Daoy (cell line): ENCODE measurements at places on chromosomes 4 and X. TPM values are rescaled to one million over a fixed set of nuclear protein-coding genes. Genes with fewer than 3 reads are reported as not detected.

- DNase-seq: no peak
These were observed 80.5 kb downstream of the FAM53A start for GRCh38 chr4:1603413-1604135.

DNA sequence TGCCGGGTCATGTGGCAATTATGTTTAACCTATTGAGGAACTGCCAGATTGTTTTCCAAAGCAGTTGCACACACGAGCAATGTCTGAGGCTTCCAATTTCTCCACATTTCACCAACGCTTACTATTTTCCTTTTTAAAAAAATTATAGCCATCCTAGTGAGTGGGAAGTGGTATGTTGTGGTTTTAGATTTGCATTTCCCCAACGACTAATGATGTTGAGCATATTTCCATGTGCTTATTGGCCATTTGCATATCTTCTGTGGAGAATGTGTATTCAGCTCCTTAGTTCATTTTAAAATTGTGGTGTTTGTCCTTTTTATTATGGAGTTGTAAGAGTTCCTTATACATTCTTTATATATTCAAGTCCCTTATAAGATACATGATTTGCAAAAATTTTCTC, 60.2 kb downstream of the MTMR1 start:
- no peak for DNase-seq

GRCh38 chr4:91147067-91147466, 1019.9 kb downstream of the CCSER1 start:
- no peak for DNase-seq

DNA sequence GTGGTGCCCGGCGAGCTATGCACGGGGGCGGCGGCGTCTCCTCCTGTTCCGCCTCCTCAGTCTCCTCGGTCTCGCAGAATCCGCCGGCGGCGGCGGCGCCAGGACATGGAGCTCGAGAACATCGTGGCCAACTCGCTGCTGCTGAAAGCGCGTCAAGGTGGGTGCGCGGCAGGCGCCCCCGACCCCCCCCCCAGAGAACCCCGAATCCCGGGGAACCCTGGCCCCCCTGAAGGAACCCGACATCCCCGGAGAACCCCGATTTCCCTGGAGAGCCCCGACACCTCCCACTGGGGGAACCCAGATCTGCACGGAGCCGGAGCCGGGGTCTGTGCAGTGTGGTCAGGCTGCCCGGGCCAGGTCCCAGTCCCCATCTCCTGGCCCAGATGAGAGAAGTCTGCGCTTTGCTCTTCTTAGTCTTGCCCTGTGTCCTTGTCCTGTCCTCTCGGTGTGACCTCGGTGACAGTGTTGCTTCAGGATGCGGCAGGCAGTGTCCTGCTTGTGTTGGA, 648 bp downstream of the GRK4 start:
- DNase-seq: peak; percentile 66

- no peak for DNase-seq
These were observed 393.2 kb upstream of the HS3ST1 start for GRCh38 chr4:11821772-11822430.

GRCh38 chr4:157221895-157222770, 1.6 kb downstream of the GRIA2 start:
- DNase-seq: peak; percentile 49

DNA sequence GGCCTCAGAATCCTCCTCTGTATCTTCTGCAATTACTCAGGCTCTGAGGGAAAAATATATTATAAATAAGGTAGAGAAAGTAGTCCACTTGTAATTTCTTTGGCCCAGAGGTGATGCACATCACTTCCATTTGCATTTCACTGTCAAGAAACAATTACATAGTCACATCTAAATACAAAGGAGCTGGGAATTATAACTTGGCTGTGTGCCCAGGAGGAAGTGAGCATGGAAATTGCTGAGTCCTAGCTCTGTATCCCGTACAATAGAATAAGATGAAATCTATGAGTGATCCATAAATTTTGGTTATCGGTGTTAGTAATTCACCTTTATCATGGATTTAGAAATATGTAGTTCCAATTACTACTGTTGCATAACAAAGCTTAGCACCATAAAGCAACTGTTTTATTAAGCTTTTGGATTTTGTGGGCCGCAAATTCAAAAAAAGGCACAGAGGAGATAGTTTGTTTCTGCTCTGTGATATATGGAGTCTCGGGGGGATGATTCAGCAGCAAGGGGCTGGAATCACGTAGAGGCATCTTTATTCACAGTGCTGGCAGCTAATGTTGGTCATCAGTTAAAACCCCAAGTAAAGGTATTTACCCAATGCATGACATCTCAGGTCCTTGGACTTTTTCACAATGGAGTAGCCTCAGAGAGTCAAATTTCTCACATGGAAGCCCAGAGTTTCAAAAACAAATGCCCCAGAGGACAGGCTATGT, 241.4 kb upstream of the GALNT7 start:
- no peak for DNase-seq

GRCh38 chrX:40267334-40268187, 169.8 kb upstream of the BCOR start:
- no peak for DNase-seq

OPRPN gene
- total RNA-seq: not detected in 2 replicates

HPGDS gene
- not detected in 2 replicates for total RNA-seq

FABP2 gene
- not detected in 2 replicates for total RNA-seq

SPOCK3 gene
- total RNA-seq: not detected in 2 replicates

RNF128 gene
- 1.8 TPM in 2 replicates for total RNA-seq
